Kidney epithelial cell (primary cell): ENCODE measurements at places on chromosomes 1 and 21.

DNA sequence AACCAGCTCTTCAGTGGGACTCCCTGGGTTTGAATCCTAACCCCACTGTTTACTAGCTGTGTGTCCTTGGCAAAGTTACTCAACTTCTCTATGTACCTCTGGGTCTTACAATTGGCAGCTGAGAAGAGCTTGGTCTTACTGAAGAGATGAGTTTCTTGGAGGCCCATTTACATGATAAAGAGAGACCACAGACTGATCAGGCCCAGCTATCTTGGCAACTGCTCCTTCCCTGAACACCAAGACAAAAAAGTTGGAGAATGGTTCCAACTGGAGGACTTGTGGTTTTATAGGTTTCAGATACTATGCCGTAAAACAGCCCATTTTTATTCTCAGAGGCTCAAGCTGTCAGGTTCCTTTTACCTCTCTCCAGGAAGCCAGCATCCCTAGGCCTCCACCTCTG lies 24.8 kb upstream of the CNIH3 start:
- DNase-seq = no peak

DNA sequence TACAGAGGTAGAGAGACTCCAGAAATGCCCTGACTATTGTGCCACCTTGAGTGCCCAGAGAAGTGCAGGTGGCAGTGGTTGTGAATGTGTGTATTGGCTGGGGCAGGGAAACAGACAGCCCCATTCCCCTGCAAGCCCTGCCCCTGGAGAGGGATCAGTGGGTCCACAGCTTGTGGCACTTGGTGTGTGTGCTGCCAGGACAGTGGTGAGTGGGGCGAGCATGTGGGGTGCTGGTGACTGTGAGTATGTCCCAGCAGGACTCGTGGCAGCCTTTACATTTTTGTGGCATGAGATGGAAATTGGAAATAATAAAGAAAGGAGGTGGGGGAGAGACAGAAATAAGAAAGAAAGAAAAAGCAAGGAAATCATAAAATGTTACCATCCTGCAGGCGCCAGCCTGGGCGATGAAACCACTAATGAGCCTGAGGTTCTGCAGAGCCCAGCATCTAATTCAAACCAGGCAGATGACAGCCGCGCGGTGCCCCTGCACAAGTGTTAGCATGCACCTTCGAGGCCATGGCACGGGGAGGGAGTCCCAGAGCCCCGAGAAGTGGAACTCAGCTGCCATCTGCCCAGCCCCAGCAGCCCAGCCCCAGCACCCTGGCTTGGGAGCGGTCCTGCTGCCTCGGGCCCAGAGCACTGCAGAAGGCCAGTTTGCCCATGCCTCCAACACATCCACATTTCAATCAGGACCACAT lies 49.1 kb upstream of the ZBTB40 start:
- no peak for DNase-seq

DNA sequence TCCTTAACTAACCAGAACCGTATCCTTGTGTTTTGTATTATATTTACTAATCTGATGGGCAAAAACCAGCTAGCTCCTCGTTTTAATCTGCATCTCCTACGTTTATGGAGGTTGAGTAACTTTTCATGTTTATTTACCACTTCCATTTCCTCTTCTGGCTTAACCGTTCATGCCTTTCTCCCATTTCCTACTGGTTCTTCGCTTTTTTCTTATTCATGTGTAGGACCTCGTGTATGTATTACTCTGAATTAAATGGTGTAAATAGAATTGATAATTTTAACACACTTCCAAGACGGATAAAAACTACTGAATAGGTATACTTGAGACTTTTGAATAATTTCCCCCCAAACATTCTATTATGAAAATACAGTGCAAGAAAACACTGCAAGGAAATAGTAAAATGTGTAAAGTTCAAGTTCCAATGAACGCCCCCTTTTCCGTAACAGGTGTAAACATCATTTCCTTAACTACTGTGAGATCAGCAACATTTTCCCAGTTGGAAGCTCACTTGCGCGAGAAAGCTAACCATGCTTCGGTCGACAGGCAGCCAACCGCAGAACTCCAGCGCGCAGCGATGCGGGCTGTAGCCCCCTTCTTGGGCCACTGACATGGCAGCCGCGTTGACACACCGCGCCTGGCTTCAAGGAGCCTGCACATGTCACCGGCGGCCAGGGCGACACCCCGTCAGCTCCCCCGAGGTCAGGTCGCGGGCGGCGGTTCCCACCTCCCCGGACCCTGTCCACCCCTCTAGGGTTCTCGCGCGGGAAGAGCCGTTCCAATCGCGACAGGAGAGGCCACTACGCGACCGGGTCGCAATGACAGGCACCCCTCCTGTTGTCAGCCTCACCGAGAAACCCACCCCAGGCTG lies 816 bp downstream of the EDEM3 start:
- no peak for DNase-seq

- no peak for DNase-seq
Observed at GRCh38 chr1:230288641-230289349, 137.3 kb downstream of the PGBD5 start.

GRCh38 chr1:45381243-45381642 lies 41.0 kb upstream of the MUTYH start:
- no peak for DNase-seq

DNA sequence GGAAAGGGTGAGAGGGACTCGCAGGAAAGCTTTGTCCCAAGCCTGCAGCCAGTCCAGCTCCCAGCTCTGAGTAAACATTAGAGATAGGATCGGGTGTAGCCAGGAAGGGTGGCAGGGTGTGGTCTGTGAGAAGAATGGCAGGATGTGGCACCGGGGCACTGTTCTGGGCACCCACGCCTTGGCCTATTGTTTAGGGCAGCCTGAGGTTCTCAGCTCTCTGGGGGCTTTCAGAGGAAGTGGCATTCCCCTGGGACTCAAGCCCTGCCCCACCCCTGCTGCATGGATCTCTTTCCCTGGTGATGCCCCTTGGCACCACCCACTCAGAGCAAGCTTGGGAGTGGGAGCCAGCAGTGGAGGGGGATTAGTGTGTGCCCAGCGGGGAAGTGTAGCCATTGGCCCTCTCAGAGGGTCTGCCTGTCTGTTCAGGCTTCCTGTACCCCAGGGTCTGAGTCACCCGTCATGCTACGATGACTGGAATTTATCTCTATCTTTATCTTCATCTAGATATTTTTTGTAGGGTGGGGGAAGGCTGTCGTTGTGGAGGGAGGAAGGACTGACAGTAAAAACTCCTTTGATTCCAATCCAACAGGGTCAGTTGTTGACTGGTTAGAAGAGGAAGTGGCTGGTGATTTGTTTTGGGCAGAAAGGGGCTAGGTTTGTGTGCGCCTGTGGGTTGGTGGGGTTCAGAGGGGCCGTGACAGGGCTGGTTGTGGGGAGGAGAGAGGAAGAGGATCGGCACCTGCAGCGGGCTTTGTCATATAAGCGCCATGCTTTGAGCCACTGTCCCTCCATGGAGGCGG lies 31.6 kb downstream of the SOX13 start:
- DNase-seq = no peak

GRCh38 chr1:10778640-10779039 lies 17.8 kb downstream of the CASZ1 start:
- DNase-seq = no peak

DNA sequence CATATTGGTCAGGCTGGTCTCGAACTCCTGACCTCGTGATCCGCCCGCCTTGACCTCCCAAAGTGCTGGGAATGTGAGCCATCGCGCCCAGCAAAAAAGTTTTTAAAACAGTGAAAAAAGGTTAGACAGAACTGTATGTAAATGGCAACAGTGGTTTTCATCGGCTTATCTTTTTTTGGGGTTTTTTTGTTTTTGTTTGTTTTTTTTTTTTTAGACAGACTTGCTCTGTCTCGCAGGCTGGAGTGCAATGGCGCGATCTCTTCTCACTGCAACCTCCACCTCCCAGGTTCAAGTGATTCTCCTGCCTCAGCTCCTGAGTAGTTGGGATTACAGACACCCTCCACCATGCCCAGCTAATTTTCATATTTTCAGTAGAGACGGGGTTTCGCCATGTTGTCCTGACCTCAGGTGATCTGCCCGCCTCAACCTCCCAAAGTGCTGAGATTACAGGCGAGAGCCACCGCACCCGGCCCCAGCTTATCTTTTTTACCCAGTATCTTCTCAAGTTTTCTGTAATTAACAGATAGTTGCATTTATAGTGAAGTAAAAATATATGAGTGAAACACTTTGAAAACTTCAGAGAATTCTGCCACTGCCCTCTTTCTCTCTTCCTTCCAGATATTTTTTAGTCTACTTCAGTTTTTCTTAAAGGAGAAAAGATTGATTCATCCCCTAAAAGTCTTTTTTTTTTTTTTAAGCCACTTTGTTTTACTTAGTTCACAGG lies 13.1 kb downstream of the TIMM17A start:
- no peak for DNase-seq

- no peak for DNase-seq
Observed at GRCh38 chr1:180182643-180183311, 28.1 kb downstream of the QSOX1 start.
